Skeletal muscle cell (primary cell): ENCODE measurements at places on chromosomes 6 and 20.

DNA sequence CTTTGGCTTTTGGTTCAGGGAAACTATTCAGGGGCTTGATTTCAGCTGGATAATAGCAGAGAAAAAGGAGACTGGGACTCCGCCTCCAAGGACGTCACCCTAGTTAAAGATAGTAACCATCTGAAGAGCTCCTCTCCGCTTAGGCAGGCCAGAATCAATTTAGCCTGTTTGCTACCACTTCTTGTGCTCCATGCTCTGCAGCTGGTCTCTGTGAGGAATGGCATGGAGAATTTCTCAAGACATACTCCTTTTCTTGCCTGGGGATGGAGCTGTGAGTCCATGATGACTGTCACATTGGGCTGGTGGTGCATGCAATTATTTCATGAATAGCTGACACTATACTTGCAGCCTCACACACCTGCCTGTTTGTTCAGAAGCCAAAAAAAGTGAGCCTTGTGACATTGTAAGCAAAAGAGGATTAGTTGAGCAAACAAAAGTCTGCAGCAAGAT lies 61.4 kb downstream of the TXLNB start:
- peak; percentile 43 for DNase-seq

- DNase-seq, result peak; percentile 88
Observed at GRCh38 chr6:160972111-160972510, 19.5 kb upstream of the MAP3K4 start.

GRCh38 chr6:136720045-136720770 lies 72.1 kb downstream of the MAP3K5 start:
- no peak for DNase-seq

GRCh38 chr6:1622851-1623768 lies 13.4 kb downstream of the FOXC1 start:
- DNase-seq, result no peak

- no peak for DNase-seq
Observed at GRCh38 chr6:27213544-27214125, 33.9 kb upstream of the PRSS16 start.

DNA sequence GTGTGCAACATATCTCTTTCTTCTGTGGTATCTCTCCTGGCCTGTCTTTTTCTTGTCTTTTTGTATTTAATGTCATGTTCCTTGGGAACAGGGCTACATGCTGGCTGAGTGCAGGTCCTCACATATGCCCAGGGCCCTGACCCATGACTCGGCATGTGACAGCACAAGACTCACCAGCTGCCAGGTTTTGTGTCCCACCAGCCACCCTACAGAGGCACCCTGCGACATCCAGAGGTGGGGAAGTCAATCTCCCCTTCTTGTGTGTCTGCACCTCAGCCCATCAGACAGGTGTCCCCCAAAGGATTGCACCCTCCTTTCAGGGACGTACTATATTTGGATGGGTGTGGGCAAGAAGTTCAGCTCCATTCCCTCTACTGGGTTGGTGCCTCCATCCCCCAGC lies 576.3 kb downstream of the RNF144B start:
- no peak for DNase-seq

- no peak for DNase-seq
Observed at GRCh38 chr6:121305957-121306607, 28.2 kb downstream of the TBC1D32 start.

DNA sequence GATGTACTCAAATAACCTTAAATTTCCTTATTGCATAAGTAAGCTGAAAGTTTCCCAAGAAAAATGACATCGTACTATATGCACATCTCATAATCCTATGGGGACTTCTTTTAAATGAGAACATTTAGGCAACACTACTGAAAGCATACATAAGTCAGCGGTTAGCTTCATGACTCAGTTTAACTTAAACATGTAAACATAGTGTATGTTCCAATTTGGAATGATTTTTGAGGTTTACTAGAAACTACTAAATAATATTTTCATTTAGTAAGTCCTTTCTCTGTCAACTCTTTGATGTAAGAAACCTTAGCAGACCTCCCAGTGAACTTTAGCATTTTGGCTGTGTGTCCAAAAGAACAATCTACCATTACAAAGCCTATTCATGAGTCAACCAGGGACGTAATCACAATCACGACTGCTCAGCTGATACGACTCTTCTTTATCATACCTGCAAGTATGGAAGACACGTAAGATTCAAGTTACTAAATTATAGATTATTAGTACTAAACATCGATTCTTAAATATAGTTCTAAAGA lies 19.3 kb downstream of the HIVEP2 start:
- peak; percentile 94 for DNase-seq

GRCh38 chr6:53917464-53917842 lies 122.6 kb downstream of the LRRC1 start:
- DNase-seq, result no peak

- DNase-seq, result no peak
Observed at GRCh38 chr6:12355354-12355753, 65.2 kb downstream of the EDN1 start.

DNA sequence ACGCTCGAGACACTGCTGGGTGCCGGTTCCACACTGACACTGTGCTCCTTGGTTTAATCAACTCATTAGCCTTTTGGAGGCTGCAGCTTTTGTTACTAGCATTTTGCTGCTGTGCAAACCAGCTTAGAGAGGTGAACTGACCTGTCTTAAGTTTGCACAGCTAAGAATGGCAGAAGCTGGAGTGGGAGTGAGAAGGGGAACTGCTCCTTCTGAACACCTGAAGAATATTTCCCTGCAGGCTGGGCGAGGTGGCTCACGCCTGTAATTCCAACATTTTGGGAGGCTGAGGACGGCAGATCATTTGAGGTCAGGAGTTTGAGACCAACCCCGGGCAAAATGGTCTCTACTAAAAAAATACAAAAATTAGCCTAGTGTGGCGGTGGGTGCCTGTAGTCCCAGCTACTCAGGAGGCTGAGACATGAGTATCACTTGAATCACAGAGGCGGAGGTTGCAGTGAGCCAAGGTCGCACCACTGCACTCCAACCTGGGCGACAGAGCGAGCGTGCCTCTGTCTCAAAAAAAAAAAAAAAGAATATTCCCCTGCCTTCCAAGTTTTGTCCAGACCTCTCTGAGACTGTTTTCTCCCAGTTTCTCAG lies 5.0 kb downstream of the CEBPB start:
- no peak for DNase-seq

- DNase-seq, result no peak
Observed at GRCh38 chr6:72953971-72954381, 271.3 kb downstream of the KHDC1L start.

DNA sequence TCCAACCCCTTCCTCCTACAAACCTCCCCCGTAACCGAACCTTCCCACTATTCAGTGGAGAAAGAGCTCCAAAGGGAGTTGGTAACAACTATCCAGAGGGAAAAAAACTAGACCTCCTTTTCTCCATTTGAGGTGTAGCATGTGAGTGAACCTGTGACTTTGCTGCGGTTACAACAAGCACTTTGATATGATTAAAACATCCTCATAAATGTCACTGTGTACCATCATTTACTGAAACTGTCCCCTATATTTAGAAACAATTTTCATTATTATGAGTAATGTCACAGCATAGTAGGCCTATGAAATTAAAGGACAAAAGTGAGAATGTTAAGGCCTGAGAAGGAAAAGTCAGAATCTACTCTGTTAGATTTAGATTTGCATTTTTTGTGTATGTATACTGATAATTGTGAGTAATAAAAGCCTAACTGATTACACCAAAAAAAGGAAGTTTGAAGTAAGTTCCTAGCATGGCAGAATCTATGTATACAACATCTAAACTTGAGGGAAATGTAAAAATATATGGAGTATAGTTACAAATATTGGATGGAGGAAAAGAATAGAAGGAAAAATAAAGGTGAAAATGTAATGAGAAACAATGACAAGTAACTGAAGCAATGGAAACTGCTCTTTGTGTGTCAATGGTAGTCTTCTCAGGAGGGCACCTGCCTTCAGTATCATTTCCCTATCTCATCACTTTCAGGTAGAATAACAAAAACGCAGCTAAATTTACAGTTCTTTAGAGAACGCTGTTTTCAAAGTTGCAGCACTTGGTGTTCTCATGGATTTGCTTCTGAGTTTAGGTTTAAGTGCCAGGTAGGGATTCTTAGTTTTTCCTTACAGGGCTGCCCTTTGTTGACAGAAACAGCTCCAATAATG lies 145.9 kb downstream of the IMPG1 start:
- no peak for DNase-seq

- no peak for DNase-seq
Observed at GRCh38 chr6:121000381-121000780, 333.9 kb downstream of the TBC1D32 start.

DNA sequence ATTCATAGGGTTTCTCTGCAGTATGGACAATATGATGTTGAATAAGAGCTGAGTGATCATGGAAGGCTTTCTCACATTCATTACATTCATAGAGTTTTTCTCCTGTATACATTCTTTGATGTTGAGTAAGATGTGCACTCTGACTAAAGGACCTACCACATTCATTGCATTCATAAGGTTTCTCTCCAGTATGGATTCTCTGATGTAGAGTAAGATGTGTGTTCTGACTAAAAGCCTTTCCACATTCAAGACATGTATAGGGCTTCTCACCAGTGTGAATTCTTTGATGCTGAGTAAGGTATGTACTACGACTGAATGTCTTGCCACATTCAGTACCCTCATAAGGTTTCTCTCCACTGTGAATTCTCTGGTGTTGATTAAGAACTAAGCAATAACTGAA lies 29.3 kb upstream of the ZNF391 start:
- no peak for DNase-seq
